ENCODE measurements at places on chromosomes 16 and 17.

GRCh38 chr16:8819411-8820034 lies 21.9 kb downstream of the PMM2 start:
- H3K27ac ChIP-seq: no peak overlapping the region
- no peak overlapping the region for H3K4me3 ChIP-seq
- H3K4me1 ChIP-seq: no peaks in the 10 kb centered on the region
- DNase-seq: no peak

DNA sequence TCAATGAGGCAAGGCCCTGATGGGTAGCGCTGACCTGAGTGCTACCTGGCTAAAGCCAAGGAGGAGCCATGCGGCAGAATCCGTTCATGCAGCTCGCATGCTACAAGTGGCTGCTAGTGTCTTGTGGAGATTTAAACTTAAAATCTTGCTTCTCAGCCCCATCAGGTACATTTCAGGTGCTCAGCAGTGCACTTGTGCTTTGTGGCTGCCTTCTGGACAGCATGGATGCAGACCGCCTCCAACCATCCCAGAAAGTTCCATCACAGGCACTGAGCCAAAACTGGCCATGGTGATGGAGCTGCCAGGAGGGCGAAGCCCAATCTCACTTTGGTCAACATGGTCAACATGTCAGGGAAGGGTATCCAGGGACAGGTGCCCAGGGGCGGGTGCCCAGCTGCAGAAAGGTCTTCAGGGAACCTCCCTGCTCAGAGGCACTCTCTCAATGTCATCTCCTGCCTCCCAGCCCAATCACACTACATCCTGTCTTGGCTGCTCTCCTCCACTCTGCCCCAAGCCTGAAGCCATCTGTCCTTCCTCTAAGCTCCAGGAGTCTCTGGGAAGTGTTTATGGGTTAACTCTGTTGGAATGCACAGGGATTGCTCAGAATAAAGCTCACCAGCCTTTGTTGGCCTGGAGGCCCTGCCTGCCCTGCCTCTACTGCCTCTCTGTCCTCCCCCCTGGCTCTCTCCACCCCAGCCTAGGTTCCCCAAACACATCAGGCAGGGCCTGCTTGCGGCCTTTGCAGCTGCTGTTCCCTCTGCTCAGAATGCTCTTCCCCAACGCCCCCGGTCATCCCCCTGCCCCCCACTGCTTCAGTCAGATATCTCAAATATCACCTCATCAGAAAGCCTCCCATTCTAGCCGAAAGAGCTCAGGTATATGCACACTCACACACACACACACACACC lies 18.3 kb upstream of the TNFRSF13B start:
- H3K36me3 ChIP-seq: no peaks in the 10 kb centered on the region
- no peaks in the 10 kb centered on the region for H3K27me3 ChIP-seq
- H3K27ac ChIP-seq: peak overlapping the region; percentile 87
- peaks cover 50% of the 10 kb centered on the region for H3K4me1 ChIP-seq
- no peak overlapping the region for H3K4me3 ChIP-seq
- peak; percentile 17 for DNase-seq

- peak overlapping the region; percentile 85 for H3K4me3 ChIP-seq
- peak; percentile 35 for DNase-seq
- H3K36me3 ChIP-seq: peaks cover 4% of the 10 kb centered on the region
- peak overlapping the region; percentile 72 for H3K27ac ChIP-seq
- H3K27me3 ChIP-seq: no peaks in the 10 kb centered on the region
- peaks cover 31% of the 10 kb centered on the region for H3K4me1 ChIP-seq
Measured at GRCh38 chr17:29760279-29761039, 137.7 kb upstream of the CORO6 start.

- H3K27ac ChIP-seq: no peak overlapping the region
- H3K4me3 ChIP-seq: no peak overlapping the region
- no peaks in the 10 kb centered on the region for H3K36me3 ChIP-seq
- H3K27me3 ChIP-seq: peaks cover 13% of the 10 kb centered on the region
Measured at GRCh38 chr17:39627047-39627711, 427 bp downstream of the PPP1R1B start.

DNA sequence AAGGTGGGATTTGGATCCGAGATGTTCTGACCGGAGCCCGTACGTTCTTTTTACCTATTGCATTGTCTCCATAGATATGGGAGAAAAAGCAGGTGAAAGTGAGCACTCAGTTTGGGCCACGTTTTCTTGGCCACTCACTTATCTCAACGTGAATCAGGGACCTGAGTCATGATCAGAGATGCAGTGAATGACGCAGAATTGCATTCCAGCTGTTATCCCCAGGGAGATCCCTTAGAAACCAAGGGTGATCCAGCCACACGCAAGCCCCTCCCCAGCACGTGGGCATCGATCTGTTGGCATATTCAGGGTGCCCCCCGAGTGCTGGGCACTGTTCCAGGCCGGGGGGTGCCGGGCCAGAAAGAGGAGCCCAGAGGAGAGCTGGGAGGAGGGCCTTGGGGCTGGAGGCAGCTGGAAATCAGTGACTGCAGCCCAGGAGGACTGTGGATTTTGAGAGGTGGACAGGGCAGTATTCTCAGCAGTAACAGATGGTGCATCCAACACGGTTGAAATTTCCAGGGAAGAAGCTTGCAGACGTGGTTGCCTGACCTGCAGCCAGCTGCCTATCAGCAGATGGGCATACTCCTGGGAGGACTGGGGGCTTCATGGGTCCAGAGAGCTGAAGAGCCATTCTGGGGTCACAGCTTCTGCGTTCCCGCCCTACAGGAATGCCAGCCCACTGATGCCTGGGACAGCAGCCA lies 87.2 kb upstream of the CACNG5 start:
- H3K4me3 ChIP-seq: no peak overlapping the region
- no peaks in the 10 kb centered on the region for H3K4me1 ChIP-seq
- no peak for DNase-seq

- H3K27ac ChIP-seq: no peak overlapping the region
- no peak for DNase-seq
- peaks cover 17% of the 10 kb centered on the region for H3K27me3 ChIP-seq
- no peak overlapping the region for H3K4me3 ChIP-seq
- no peaks in the 10 kb centered on the region for H3K36me3 ChIP-seq
Measured at GRCh38 chr17:43695970-43696865, 34.5 kb upstream of the MEOX1 start.

DNA sequence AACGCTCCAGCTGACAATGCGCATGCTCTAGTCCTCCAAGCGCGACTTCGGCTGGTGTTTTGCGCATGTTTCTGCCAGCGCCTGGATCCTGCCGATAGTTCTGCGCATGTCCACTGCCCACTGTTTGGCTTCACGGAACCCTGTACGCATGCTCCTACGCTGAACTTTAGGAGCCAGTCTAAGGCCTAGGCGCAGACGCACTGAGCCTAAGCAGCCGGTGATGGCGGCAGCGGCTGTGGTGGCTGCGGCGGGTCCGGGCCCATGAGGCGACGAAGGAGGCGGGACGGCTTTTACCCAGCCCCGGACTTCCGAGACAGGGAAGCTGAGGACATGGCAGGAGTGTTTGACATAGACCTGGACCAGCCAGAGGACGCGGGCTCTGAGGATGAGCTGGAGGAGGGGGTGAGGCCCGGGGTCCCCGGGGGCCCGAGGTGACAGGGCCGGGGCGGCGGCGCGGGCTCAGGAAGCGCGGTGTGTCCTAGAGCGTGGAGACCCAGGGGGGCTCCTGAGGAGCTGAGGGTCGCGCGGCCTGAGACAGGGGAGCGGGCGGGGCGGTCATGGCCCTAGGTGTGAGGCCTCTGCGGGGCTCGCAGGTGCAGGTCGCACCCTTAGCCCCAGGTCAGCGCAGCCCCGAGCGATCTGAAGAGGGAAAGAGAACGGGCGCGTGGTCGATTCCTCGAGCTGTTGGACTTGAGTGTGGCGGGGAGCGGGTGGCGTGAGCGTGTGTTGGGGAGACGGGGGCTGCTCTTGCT lies at the start of the genes RPS6KB1 and TUBD1:
Gene RPS6KB1, plus strand, starts transcription at position 198 of the 752 bp plus-strand sequence. Its CDS starts 64 bp downstream, at position 262.
Gene TUBD1, minus strand, starts transcription at position 20 of the 752 bp plus-strand sequence. CDS start 1,941 bp downstream, outside the sequence.
- H3K4me1 ChIP-seq: peaks cover 24% of the 10 kb centered on the region
- peak within 1 kb of the TSS; percentile 94 for H3K27ac ChIP-seq
- peak within 1 kb of the TSS; percentile 90 for H3K4me3 ChIP-seq
- H3K27me3 ChIP-seq: no peaks in the 10 kb centered on the region
- H3K36me3 ChIP-seq: peaks cover 4% of the 10 kb centered on the region
- peak; percentile 94 for DNase-seq

DNA sequence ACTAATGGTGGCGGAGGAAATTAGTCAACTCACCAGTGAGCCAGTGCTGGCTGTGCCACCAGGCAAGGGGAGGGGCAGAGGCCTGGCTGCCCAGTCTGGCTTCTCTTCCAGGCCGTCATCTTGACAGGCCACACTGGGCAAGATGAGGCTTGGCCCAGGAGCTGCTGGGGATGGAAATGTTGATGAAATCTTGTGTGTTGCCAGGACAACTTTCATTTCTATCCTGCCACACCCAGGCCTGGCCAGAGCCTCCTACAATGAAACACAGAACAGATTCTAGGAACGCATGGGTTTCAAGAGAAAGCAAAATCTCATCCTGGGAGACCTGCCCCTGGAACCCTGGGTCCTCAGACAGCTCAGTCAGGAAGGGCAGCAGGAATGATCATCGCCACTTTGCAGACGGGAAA lies 9.3 kb downstream of the HEXIM2 start:
- peaks cover 40% of the 10 kb centered on the region for H3K4me1 ChIP-seq
- no peaks in the 10 kb centered on the region for H3K27me3 ChIP-seq
- H3K27ac ChIP-seq: peak overlapping the region; percentile 88
- no peak overlapping the region for H3K4me3 ChIP-seq
- DNase-seq: no peak

DNA sequence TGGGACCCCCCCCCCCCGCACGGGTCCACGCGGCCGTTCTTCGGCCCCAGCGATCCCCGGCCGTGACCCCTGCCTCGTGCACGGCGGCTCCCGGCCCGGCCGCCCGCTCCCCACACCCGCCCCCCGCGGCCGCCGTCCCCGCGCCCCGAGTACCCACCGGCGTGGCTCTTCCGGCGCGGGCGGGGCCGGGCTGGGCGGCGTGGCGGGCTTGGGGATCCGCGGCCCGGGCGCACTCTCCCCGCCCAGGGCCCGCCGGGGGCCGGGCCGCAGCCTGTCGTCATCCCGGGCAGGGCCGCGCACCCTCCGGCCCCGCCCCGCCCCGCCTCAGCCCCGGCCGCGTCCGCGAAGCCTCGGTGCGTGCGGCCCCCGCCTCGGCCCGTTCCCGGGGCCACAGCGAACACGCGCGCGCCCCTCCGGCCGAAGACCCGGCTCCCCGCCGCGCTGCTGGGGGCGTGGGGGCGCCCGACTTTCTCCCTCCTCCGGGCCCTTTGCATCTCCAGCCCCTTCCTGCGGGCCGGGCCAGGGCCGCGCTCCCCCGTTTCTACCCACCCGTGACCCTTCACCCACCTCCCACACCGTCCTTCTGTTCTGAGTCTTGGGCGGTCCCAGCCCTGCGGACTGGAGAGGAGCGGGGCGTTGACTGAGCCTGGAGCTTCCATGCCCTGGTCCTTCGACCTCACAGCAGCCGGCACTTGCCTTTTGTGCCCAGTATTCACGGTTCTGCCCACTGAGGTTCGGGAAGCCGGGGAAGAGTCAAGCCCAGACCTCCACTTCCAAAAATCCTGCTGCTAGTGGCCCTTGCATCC lies 840 bp downstream of the MYO1C start:
- peak overlapping the region; percentile 21 for H3K27ac ChIP-seq
- peak overlapping the region; percentile 48 for H3K4me3 ChIP-seq
- peaks cover 17% of the 10 kb centered on the region for H3K36me3 ChIP-seq
- H3K4me1 ChIP-seq: peaks cover 50% of the 10 kb centered on the region
- peak; percentile 64 for DNase-seq

- no peak overlapping the region for H3K27ac ChIP-seq
- no peaks in the 10 kb centered on the region for H3K27me3 ChIP-seq
- H3K36me3 ChIP-seq: no peaks in the 10 kb centered on the region
- no peak for DNase-seq
Measured at GRCh38 chr17:18938692-18939023, 13.3 kb upstream of the SLC5A10 start.

- peaks cover 5% of the 10 kb centered on the region for H3K36me3 ChIP-seq
- H3K27me3 ChIP-seq: no peaks in the 10 kb centered on the region
- DNase-seq: no peak
- no peak overlapping the region for H3K27ac ChIP-seq
- no peak overlapping the region for H3K4me3 ChIP-seq
- H3K4me1 ChIP-seq: peaks cover 15% of the 10 kb centered on the region
Measured at GRCh38 chr16:89495121-89495520, 4.8 kb upstream of the ANKRD11 start.

GRCh38 chr16:84686707-84687298 lies 13.0 kb upstream of the USP10 start:
- H3K27ac ChIP-seq: no peak overlapping the region
- no peak for DNase-seq
- H3K36me3 ChIP-seq: no peaks in the 10 kb centered on the region
- no peak overlapping the region for H3K4me3 ChIP-seq
- H3K4me1 ChIP-seq: no peaks in the 10 kb centered on the region

DNA sequence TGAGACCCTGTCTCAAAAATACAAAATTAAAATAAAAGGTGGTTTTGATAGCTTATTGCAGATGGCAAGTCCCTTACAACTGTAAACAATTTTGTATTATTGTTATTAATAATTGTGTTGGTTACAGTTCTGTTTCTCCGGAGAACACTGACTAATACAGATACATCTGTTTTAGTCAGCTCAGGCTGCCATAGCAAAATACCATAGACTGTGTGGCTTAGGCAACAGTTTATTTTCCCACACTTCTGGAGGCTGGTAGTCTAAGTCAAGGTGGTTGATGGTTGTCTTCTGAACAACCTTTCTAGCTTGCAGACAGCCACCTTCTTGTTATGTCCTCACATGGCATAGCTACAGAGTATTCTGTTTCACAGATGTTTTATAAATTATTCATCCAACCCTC lies 14.2 kb upstream of the IL21R start:
- no peak for DNase-seq
- no peaks in the 10 kb centered on the region for H3K27me3 ChIP-seq
- no peak overlapping the region for H3K4me3 ChIP-seq
- H3K4me1 ChIP-seq: peaks cover 27% of the 10 kb centered on the region
- H3K36me3 ChIP-seq: no peaks in the 10 kb centered on the region
